ENCODE measurements at places on chromosomes 6 and 20.

GRCh38 chr6:7159790-7160525 lies 52.2 kb downstream of the RREB1 start:
- DNase-seq: no peak
- H3K4me3 ChIP-seq: no peak overlapping the region
- H3K27me3 ChIP-seq: no peaks in the 10 kb centered on the region
- no peaks in the 10 kb centered on the region for H3K36me3 ChIP-seq

DNA sequence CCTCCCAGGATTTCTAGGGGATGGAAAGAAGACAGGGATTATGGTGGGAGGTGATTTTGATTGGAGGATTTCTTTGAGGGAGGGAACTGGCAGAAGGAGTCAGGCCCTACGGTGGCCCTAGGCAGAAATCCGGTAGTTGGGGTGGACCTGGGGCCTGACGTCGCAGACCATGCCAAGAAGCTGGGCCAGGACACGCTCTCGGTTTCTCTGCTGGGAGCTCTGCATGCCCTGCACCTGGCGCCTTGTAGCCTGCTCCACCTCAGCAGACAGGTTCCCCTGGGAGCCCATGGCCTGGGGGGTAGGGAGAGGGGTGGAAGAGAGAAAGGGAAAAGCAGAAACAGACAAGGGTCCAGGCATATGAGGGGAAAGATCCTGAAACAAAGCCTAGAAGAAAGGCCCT lies 1.1 kb downstream of the ATP6V1G2 start:
- H3K4me1 ChIP-seq: peaks cover 53% of the 10 kb centered on the region
- no peak for DNase-seq
- peaks cover 19% of the 10 kb centered on the region for H3K27me3 ChIP-seq

DNA sequence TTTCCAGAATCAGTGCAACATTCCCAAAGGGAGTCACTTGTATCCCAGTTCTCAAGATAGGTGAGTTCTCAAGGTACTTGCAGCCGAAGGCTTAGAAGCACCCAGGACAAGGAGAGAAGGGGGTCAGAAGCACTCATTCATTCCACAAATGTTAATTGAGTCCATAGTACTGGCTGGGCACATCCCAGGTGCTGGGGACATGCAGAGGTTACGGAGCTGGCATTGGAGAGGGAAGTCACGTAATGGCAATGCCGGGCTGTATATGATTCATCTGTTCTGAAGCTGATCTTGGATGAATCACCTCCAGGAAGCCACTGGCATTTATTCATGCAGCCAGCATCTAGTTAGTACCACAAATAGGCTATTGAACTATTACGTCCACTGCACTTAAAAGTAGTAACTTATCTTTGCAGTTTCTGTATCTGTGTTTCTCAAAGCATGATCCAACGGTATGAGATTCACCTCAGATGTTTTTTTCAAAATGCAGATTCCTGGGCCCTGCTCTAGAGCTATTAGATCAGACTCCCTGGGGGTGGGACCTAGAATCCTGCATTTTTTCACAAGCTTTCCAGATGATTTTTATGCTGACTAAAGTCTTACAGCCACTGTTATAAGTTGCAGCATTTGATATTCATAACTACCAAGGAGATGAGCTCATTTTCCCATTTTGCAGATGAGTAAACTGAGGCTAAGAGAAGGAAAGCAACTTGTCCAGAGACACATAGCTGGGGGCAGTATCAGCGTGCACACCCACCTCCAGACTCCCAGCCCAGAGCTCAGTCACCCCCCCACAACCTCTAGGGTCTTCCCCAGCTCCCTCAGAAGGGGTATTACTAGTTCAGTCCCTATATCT lies 44.1 kb upstream of the ID1 start:
- H3K27ac ChIP-seq: no peak overlapping the region
- H3K36me3 ChIP-seq: no peaks in the 10 kb centered on the region
- peaks cover 1% of the 10 kb centered on the region for H3K27me3 ChIP-seq

- DNase-seq: no peak
- no peaks in the 10 kb centered on the region for H3K36me3 ChIP-seq
- H3K27ac ChIP-seq: peak overlapping the region; percentile 90
- H3K4me1 ChIP-seq: peaks cover 24% of the 10 kb centered on the region
- H3K27me3 ChIP-seq: peaks cover 2% of the 10 kb centered on the region
- peak overlapping the region; percentile 98 for H3K4me3 ChIP-seq
These were observed 844 bp upstream of the ABRACL start for GRCh38 chr6:139027620-139028182.

DNA sequence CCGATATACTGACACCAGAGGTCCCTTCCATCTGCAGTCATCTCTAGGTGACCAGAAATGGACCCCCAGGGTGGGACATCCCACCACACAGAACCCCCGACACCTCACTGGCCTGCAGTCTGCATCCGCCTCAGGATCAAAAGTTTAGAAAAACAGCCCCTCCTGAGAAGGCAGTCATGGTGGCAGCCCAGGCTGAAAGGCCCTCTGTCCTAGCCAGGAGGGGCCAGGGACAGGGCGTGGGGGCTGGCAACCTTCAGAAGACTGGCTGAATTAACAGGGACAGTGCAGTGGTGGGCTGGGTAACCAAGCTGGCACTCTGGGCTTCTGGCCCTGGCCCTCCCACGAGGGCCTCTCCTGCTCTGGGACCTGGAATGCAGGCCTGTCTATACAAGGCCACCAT lies 34.3 kb upstream of the MDFI start:
- no peak overlapping the region for H3K27ac ChIP-seq
- no peak for DNase-seq
- H3K4me3 ChIP-seq: no peak overlapping the region

DNA sequence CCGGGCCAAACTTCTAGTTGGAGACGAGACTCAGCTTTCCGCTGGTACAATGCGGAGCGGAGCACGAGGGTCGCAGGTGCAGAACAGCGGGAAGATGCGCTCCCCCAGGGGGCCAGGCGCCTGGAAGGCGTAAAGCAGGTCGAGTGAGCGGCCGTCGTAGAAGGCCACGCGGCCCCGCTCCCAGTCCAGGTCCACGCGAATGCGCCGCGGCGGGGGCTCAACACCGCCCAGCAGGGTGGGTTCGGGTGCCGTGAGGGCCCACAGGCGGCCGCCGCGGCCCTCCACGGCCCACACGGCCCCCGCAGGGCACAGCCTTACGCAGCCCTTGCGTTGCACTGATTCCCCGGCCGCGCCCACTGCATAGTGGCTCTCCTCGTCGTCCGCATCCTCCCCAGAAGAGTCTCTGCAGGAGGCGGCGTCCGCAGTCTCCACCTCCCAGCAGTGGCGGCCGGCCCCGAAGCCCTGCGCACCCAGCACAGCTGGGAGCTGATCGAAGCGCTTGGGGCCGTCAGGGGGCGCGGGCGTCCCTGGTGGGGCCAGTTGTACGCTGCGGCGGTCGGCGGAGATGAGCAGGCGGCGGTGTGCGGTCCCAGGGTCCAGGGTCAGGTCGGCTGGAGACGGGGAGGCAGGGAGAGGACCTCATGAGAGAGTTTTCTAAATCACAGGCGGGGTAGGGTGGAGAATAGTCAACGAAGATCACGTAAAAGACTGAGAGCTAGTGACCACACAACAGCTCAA lies 4.3 kb downstream of the PPP1R11 start:
- H3K27ac ChIP-seq: no peak overlapping the region
- peaks cover 57% of the 10 kb centered on the region for H3K36me3 ChIP-seq
- H3K4me3 ChIP-seq: peak overlapping the region; percentile 25
- no peak for DNase-seq
- H3K27me3 ChIP-seq: peaks cover 30% of the 10 kb centered on the region
- peaks cover 64% of the 10 kb centered on the region for H3K4me1 ChIP-seq

DNA sequence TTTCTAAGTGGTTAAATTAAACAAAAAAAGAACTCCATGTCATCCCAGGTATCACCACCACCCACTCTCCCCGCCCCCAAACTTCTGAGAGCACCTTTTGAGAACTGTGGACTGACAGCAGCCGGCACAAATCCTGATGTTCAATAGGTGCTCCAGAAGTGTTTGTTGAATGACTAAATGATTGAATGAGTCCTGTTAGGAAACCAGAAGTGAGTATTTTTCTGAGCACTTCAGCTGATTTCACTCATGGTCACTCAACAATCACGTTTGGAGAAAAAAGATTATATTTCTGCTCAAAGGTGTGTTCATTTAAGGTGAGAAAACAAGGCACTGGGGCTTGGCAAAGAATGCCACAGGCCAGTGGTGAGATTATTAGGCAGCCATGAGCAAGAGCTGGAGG lies 6.2 kb upstream of the HNF4A start:
- H3K36me3 ChIP-seq: no peaks in the 10 kb centered on the region
- no peak overlapping the region for H3K27ac ChIP-seq
- H3K4me3 ChIP-seq: no peak overlapping the region
- H3K27me3 ChIP-seq: peaks cover 3% of the 10 kb centered on the region

- H3K4me1 ChIP-seq: no peaks in the 10 kb centered on the region
- H3K27me3 ChIP-seq: peaks cover 12% of the 10 kb centered on the region
- no peak overlapping the region for H3K27ac ChIP-seq
- H3K4me3 ChIP-seq: no peak overlapping the region
- H3K36me3 ChIP-seq: no peaks in the 10 kb centered on the region
- DNase-seq: no peak
These were observed 34.0 kb downstream of the LY86 start for GRCh38 chr6:6622501-6622900.

DNA sequence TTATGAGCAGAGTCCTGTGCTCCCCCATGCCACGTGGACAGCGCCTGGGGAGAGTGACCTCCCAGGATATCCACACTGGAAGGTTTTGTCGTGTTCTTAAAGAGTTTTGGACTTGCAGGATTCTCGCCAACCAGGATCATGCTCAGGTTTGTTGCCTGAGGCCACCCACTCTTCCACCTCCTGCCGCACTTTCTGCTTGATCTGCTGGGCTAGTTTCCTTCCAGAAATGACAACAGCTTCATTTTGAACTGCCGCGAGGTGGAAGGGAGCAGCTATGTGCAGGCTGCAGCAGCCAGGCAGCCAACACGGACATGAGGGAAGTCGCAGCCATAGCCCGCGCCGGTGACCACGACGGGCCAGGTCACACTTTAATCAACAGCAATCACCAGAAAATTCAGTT lies 27.7 kb upstream of the SEC63 start:
- no peak for DNase-seq
- H3K27me3 ChIP-seq: peaks cover 10% of the 10 kb centered on the region

DNA sequence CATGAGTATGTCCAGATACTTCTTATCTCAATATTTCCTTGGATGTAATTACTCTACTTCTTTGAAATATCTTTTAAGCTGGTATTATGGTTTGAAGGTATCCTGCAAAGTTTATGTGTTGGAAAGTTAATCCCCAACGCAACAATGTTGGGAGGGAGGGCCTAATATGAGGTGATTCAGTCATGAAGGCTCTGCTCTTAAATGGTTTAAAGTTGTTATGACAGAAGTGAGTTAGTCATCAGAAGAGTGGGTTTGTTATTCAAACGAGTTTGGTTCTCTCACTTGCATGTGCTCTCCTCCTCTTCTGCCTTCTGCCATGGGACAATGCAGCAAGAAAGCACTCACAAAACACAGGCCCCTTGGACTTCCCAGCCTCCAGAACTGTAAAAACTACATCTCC lies 176.3 kb downstream of the KCNQ5 start:
- H3K4me3 ChIP-seq: no peak overlapping the region
- no peak overlapping the region for H3K27ac ChIP-seq
- H3K36me3 ChIP-seq: peaks cover 7% of the 10 kb centered on the region
- H3K27me3 ChIP-seq: no peaks in the 10 kb centered on the region

DNA sequence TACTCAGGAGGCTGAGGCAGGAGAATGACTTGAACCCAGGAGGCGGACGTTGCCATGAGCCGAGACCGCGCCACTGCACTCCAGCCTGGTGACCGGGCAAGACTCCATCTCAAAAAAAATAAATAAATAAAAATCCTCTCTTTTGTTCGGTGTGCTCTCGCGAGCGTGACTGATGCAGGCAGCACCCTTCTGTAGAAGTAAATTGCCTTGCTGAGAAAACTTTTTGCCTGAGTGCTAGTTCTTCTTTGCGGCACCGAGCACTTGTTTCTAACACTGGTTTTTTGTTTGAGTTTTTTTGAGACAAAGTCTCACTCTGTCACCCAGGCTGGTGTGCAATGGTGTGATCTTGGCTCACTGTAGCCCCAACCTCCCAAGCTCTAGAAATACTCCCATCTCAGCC lies 30.5 kb downstream of the PLN start:
- H3K4me1 ChIP-seq: peaks cover 12% of the 10 kb centered on the region
- peaks cover 49% of the 10 kb centered on the region for H3K36me3 ChIP-seq
- H3K4me3 ChIP-seq: no peak overlapping the region
- no peak for DNase-seq
- H3K27me3 ChIP-seq: peaks cover 9% of the 10 kb centered on the region
- no peak overlapping the region for H3K27ac ChIP-seq

DNA sequence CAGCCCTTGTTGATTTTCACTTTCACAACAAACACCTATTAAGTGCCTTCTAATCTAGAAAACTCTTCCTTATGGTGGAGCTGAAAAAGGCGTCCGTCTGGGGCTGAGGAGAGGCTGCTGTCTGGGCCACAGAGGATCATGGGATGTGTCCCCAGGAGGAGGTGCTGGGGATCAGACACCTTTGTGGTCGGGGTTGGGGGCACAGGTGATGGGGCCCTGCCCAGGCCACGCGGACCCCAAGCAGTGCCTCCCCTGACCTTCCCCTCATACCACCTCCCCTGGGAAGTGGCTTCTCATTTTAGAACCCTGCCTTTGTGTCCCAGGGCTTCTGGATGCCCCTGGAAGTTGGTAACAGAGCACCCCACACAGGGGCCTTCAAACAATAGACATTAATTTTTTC lies 41.1 kb downstream of the SUN5 start:
- peaks cover 1% of the 10 kb centered on the region for H3K27me3 ChIP-seq
- peaks cover 31% of the 10 kb centered on the region for H3K4me1 ChIP-seq
- no peak overlapping the region for H3K4me3 ChIP-seq
- peaks cover 1% of the 10 kb centered on the region for H3K36me3 ChIP-seq

GRCh38 chr6:43454696-43455530 lies 435 bp downstream of the DLK2 start:
- peak; percentile 17 for DNase-seq
- peak overlapping the region; percentile 76 for H3K4me3 ChIP-seq
- H3K27ac ChIP-seq: no peak overlapping the region
- peaks cover 12% of the 10 kb centered on the region for H3K4me1 ChIP-seq

GRCh38 chr6:88698661-88699060 lies 264.8 kb downstream of the RNGTT start:
- no peak overlapping the region for H3K27ac ChIP-seq
- no peak for DNase-seq
- no peak overlapping the region for H3K4me3 ChIP-seq
- H3K36me3 ChIP-seq: peaks cover 16% of the 10 kb centered on the region

- H3K27ac ChIP-seq: no peak overlapping the region
- H3K27me3 ChIP-seq: no peaks in the 10 kb centered on the region
- DNase-seq: no peak
- peaks cover 27% of the 10 kb centered on the region for H3K36me3 ChIP-seq
- H3K4me3 ChIP-seq: no peak overlapping the region
- H3K4me1 ChIP-seq: peaks cover 11% of the 10 kb centered on the region
These were observed 85.4 kb upstream of the MAP7 start for GRCh38 chr6:136635615-136636014.

GRCh38 chr6:134247231-134247833 lies 70.6 kb downstream of the SGK1 start:
- H3K4me3 ChIP-seq: no peak overlapping the region
- peaks cover 3% of the 10 kb centered on the region for H3K27me3 ChIP-seq
- peak overlapping the region; percentile 78 for H3K27ac ChIP-seq
- H3K4me1 ChIP-seq: peaks cover 15% of the 10 kb centered on the region
- no peaks in the 10 kb centered on the region for H3K36me3 ChIP-seq

- H3K4me1 ChIP-seq: peaks cover 13% of the 10 kb centered on the region
- H3K36me3 ChIP-seq: no peaks in the 10 kb centered on the region
- H3K27me3 ChIP-seq: peaks cover 3% of the 10 kb centered on the region
- no peak overlapping the region for H3K4me3 ChIP-seq
These were observed 41.3 kb downstream of the CPXM1 start for GRCh38 chr20:2759143-2759542.

Measured in immature natural killer cell (primary cell).